ENCODE measurements at places on chromosomes 11 and 22.

- no peak for DNase-seq
Observed at GRCh38 chr11:133917921-133918607, 38.7 kb downstream of the IGSF9B start.

GRCh38 chr11:35174666-35175065, 35.7 kb downstream of the CD44 start:
- no peak for DNase-seq

GRCh38 chr11:95398437-95399112, 167.6 kb upstream of the SESN3 start:
- no peak for DNase-seq

DNA sequence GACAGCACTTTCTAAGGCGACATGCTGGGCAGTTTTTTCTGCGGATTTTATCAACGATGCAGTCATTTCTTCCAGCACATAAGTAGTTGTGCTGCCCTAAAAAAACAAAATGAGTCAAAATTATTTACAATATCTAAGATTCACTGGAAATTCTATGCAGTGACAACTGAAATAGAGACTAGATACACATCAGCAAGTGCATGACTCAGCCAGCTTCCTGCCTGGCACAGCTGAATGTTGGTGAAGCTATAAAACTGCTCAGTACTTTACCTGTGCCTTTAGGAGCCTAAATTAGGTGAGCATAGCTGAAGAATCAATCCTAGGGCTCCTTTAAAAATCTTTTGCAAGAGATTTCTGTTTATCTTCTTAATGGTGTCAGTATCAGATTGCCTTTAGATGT, 37.8 kb downstream of the PGR start:
- DNase-seq: no peak

- DNase-seq: no peak
Observed at GRCh38 chr11:46664612-46665011, 35.8 kb downstream of the ARHGAP1 start.

- DNase-seq: no peak
Observed at GRCh38 chr22:32044477-32044876, 1.4 kb downstream of the SLC5A1 start.

- no peak for DNase-seq
Observed at GRCh38 chr11:65182258-65183170, 786 bp downstream of the CAPN1 start.
